Right ventricle myocardium inferior (tissue), 1 donor: ENCODE measurements at places on chromosomes 13 and 19.

DNA sequence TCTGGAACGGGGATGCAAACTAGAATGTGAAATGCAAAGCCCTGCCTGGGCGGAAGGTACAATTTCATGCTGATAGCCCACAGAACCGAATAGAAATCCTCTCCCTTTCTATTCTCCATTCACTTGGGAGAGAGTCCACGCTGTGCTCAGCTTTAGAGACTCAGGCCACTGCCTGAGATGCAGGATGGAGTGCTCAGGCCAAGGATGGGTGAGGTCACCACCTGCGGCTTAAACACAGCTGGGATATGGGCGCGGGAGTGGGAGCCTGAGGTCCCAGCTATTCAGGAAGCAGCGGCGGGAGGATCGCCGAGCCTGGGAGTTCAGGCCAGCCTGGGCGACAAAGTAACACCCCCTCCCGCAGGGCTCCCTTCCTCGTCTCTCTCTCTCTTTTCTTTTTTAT lies 446 bp upstream of the ZNF83 start:
- no peak for DNase-seq

GRCh38 chr19:16893686-16893989 lies 4.8 kb downstream of the F2RL3 start:
- DNase-seq: no peak

GRCh38 chr13:101673360-101674105 lies 221.1 kb downstream of the ITGBL1 start:
- no peak for DNase-seq

GRCh38 chr13:36531746-36532486 lies 99.6 kb downstream of the CCNA1 start:
- DNase-seq: no peak

DNA sequence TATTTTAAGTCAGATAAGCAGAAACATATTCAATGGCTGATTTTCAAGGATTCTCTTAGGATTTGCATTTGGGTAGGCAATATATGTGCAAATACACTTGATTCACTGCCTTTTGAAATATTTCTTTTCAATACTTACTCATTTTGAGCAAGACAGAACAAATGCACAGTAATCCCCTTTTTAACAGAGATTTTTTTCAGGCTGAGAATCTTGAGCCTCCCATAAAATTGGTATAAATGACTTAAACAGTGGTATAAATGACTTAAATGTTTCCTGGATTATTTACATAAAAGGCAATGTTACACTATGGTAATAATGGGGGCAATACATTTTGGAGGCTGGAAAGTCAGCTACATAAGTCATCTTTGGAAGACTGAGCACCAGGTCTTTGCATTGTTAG lies 389.0 kb downstream of the OLFM4 start:
- no peak for DNase-seq

- no peak for DNase-seq
Observed at GRCh38 chr13:50192272-50192813, 177.1 kb downstream of the KCNRG start.

GRCh38 chr19:1757468-1758230 lies 4.3 kb downstream of the ONECUT3 start:
- no peak for DNase-seq

GRCh38 chr19:50817941-50818858 lies 5.4 kb downstream of the KLK1 start:
- DNase-seq: no peak

DNA sequence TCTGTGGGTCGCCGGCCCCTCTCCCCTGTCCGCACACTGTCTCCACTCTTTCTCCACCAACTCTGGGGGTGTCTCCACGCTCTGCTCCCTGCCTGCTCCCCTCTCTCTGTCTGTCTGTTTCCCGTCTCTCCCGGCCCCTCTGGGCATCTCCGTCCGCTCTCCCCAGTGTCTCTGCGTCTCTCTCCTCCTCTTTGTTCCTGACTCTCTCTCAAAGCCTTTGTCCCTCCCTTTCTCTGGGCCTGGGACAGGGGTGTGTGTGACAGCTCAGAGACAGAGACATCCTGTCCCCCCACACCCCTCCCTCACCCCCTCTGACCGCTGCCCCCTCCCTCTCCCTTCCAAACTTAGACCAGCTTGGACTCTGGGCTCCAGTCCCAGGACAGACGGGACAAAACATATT lies 668 bp upstream of the SBK3 start:
- no peak for DNase-seq

GRCh38 chr13:41271456-41272285 lies 8.3 kb upstream of the MTRF1 start:
- DNase-seq: no peak

- no peak for DNase-seq
Observed at GRCh38 chr19:12139269-12139668, 881 bp downstream of the ZNF20 start.

GRCh38 chr19:33508941-33509614 lies 12.5 kb downstream of the PEPD start:
- peak; percentile 37 for DNase-seq
